ENCODE measurements at places on chromosomes 13 and 19.

DNA sequence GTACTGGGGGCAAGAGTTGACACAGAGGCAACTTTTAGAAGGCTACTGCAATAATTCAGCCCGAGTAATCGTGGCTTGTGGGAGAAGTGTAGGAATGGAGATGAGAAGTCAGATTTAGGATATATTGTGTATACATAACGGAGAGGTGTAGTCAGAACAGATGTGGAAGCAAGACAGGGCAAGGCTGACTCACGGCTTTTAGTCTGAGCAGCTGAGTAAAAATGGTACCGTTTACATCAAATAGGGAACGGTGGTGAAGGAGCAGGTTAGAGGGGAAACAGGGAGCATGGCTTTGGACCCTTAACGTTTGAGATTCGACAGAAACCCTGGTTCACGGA is 796 bp upstream of the LSM14A start:
- no peak for DNase-seq

- DNase-seq = no peak
Observed at GRCh38 chr13:59259165-59260000, 904.3 kb downstream of the DIAPH3 start.

- DNase-seq = no peak
Observed at GRCh38 chr13:25819856-25820530, 231.8 kb downstream of the SHISA2 start.

DNA sequence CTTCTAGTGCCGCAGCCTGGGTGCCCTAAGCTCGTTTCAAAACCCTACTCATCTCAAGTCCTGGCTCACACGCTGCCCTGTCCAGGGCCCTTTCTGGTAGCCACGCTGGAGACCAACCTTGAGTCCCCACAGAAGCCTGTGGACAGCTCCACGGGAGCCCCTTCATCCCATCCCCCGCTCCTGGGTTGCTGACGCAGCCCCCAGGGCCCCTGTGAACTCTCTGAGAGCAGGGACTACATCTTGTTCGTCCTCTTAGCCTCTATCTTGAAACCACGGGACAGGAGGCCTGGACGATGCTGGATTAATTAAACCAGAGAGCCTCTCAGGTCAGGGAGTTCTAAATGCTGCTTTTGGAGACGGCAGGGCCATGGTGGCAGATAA is 7.4 kb downstream of the MLLT1 start:
- DNase-seq = no peak

- no peak for DNase-seq
Observed at GRCh38 chr19:23699521-23699860, 12.5 kb upstream of the ZNF675 start.

- no peak for DNase-seq
Observed at GRCh38 chr19:50415661-50416033, 3.1 kb upstream of the SPIB start.

All from stimulated activated CD4-positive, alpha-beta T cell treated with anti-CD3 and anti-CD28 coated beads, TNF-alpha, amount 100 ng/mL, for 1 hour (primary cell).